ENCODE measurements at places on chromosomes 3 and 15.

DNA sequence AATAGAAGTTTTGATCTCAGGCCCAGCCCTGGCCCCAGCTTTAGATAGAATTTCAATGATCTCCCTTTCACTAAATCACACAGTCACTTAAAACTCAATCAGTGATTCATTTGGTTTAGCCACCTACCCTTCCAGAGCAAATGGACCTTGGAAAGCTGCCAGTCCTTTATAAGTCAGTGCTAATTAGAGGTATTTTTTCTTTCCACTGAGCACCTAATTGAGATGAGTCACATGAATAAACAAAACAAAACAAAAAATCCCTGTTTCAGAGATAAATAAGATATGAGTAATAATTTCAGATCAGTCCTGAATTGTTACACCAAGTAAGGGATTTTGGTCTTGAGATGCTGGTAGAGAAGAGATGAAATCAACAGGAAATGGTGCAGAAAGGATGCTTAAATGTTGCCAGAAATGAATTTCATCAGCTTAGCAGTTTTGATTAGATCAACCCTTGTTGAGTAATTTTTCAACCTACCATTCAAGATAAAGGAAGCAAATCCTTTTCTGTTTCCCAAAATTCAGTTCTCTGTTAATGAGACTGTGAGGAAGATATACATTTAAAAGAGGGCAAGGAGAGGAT, 352.0 kb upstream of the COL8A1 start:
- DNase-seq: no peak

DNA sequence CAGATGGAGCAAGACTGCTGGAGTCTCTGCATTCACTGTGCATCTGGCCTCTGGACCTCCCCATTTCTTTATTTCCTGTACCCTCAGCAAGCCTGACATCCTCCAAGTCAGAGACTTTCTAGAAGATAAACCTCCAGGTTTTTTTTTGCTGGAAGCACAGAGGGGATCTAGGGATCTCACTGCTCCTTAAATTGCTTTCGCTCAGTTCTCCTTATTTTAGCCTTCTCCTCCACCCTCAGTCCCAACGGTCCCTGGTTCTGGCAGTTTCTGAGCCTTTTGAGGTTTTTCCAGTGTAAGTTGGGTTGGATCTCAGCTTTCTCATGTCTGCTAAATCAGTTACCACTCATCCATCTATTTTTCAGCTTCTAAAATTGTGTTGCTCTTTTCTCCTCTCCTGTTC, 22.7 kb upstream of the CHD2 start:
- no peak for DNase-seq

DNA sequence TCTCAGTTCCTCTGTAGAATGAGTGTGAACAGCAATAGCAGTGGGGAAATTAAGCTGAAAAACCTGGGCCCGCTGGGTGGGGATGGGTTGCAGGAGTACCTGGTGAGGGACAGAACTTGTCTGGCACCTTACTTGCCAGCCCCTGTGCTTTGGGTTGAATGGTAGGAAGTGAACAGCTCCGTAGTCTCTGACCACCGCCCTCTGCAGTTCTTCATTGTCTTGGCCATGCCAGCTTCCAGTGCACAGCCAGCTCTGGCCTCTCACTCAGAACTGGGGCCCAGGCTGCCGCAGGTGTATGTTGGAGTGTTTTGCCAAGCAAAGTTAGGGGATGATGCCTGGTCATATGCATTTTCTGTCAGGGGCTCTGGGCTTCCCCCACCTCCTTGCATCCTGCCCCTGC, 14.0 kb upstream of the CHST14 start:
- no peak for DNase-seq

DNA sequence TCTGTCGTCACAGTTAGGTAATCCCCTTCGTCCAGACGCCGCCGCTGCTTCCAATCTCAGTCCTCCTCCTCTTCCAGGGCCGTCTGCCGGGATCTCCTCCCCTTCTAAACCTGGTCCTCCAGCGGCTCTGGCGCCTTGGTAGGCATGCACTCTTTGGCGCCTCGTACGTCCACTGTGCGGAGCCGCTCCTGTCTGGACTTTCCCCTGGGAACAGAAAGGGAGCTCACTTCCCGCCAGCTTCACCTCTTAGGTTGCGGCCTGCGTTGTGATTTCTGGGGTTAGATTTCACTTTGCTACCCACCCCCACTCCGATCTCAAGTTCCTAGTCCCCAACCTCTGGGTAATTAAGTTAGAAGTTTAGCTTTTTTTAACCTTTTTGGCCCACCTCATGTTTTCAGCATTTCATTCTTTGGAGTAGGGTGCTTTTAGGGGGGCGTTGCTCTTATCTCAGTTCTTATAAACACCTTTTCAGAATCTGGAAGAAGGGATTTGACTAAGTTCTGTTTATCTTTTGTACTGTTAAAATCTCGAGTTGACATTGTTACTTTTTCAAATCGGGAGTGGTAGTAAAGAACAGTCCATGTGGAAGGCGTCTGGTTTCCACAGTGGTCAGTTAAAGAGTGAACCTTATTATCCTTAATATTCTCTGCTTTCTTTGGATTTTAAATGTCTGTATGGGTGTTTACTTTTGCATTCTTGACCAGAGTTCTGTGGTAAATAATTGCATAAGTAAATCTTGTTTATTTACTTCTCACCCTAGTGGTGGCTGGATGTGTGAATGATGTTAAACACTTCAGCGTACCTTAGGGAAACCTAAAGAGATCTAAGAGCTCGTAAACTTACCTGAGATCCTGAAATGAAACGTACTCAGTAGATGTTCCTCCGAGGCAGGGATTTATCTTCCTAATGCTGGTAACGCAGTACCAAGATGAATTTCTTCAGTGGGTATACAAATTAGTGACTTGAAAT, 611 bp downstream of the CTDSPL2 start:
- DNase-seq: peak; percentile 9

DNA sequence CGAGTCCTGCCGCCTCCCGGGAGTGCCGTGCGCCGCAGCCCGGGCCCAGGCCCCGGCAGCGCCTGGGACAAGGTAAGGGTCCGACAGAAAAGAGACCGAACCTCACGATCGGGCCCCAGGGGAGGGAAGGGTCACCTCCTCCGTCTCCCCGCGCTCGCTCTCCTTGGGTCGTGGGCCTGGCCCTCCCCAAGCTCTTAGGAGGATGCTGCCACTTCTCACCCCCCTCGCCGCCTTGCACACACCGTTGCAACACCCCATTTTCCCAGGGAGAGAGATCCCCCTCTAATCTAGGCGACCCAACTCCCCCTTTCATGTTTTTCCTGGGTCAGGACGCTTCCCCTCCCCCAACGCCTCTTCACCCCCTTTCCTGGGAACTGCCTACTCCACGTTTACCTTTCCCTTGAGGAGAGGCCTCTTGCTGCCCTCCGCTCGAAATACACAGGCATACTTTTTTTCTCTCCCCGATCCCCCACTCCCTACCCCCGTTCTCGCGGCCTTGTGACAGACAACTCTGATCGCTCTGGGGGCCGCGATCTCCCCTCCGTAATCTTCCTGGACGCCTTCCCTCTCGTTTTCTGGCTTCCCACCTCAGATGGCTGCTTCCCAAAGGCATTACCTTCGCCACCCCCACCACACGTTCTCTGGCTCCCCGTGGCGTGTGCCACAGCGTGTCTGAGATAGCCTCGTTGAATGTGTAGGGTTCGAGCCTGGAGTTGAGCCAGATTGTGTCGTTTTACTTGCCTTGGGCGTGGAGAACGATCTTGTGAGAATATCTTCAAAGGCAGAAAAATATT, 688 bp downstream of the SETD5 start:
- DNase-seq: no peak

- no peak for DNase-seq
Measured at GRCh38 chr15:58064980-58065444, 499 bp downstream of the ALDH1A2 start.

Measured in skeletal muscle cell (primary cell).